ENCODE measurements at places on chromosomes 6 and 20.

- DNase-seq: no peak
These were observed 6.5 kb upstream of the BPIFB1 start for GRCh38 chr20:33276303-33277113.

DNA sequence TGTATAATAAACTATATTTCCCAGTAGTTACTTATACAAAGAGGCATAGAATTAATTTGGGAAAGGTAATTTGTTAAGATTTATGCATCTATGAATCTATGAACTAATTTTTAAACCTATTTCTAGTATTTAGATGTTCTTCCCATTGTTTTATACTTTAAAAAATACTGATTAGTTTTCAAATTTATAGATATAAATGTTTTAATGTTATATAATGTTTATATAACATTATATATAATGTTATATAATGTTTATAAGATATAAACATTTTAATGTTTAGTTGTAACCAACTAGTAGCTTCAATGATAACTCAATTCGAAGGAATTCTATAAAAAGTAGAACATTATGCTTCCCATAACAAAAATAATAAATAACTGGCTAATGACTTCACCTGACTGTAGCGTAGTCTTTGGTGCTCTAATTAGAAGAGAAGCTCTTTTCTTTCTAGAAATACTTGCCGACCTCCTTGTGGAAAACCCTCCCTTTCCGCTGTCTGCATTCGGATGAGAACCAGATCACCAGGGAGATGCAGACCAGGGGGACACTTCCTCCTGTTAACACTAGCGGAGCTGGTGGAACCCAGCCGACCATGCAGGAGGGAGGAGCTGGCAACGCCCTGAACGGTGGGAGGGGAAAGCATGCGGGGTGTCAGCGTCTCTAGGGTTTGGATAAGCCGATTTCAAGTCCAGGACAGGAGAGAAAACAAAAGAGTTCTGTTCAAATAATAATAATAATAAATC, 158.4 kb downstream of the OR2B2 start:
- DNase-seq: peak; percentile 52

DNA sequence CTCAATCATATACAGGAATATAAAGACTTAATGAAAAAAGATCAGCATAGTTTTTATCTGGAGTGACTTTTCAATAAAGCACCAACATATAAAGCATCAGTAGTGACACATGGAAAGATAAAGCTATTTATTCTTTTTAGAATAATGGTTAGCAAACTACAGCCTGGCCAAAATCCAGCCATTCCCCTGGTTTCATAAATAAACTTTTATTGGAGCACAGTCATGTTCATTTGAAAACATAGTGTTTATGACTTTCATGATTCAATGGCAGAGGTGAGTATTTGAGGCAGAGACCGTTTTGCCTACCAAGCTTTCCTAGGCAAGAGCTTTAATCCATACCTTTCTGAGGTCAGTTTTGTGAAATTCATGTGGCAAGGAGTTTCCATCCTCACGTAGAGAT, 153.5 kb downstream of the RPS12 start:
- DNase-seq: no peak

DNA sequence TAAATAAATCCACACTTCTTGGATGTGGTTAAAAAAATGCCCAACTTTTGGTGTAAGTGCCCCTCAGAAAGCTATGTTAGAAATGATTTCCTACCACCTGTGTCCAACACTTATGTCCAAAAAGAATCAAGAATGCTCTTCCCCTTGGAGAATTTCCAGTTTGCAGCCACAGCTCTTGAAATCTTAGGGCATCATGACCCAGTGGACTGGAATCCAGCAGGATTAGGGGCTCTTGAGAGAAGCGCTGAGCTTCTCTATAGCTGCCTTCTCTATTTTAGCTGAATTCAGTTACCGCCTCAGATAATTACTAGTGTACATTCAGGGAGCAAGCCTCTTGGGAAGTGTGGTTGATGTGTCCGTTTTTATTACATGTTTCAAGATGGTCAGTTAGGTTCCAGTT, 2.5 kb downstream of the PHACTR1 start:
- no peak for DNase-seq

DNA sequence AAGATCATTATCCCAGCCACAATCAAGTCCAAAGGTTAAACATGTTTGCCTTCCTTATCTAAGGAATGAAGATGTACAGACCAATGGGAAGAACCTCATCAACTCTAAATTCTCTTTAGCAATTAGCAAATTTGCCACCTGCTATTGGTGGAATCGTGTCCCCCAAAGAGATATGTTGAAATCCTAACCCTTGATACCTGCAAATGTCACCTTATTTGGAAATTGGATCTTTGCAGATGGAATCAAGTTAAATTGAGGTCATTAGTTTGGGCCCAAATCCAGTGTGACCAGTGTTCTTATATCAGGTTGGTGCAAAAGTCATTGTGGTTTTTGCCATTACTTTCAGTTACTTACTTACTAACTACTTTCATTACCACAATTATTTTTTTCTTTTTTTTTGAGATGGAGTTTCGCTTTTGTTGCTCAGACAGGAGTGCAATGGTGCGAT, 31.3 kb downstream of the KLHL31 start:
- no peak for DNase-seq

DNA sequence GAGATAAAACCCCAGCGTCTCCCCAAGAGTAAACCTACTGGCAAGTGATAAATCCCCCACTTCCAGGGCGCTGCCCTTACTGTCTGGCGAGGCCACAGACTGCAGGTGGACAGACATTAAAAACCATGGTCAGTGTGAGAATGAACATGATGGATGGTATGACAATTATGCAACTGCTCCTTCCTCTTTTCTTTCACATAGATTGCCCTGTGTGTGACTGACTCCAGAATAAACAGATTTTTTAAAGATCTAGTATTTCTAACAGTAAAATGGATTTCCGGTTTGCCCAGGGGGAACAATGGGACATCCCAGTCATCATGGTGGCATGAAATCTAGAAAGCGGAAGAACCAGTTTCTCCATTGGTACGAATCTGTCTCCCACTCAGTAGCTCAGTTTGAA, 153.7 kb downstream of the FOXC1 start:
- DNase-seq: no peak

DNA sequence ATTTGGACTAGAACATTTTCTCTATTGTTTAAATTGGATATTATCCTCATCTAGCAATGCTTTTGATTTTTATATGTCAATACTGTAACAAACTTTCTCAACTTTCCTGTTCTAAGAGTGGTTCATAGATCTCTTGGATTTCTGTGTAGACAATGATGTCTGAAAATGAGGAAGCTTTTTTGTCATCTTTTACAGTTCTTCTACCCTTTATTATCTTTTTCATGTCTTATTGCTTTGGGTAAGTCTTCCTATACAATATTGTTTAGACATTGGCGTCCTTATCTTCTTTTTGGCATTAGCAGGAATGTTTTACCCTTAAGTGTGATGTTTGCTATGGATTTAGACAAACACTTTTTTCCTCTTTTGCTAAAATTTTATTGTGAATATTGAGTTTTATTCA, 91.5 kb upstream of the MTHFD1L start:
- no peak for DNase-seq

DNA sequence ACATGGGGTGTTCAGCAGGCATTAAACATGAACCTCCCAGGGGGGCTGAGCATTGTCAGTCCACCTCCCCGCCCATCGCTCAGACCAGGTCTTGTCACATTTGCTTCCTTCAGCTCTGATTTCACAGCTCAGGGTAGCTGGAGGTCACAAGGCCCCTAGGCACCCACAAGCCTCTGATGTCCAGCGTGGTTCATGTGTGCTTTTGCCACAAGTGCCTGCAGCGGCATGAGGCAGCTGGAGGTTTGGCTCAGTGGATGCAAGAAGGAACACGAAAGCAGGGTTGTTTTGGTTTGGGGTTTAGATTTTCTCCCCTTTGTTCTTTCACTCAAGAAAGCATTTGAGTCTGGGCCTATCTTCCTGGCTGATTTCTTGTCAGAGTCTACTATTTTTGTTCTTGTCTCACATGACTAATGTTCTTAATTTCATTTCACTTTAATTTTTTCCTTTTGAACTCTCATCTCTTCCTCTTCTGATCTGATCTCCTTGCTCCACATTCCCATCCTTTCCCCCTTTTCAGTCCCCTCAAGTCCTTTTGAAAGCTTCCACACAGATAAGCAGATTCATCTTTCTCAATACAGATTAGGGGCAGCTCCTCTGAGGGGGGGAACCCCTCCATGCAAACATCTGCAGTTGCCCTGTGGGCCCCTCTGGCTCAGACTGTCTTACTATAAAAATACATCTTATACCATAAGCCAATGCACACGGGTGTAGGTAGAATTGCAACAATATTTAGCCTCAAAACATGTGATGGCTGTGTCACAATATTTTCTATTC, 68.1 kb upstream of the CEP85L start:
- DNase-seq: no peak

DNA sequence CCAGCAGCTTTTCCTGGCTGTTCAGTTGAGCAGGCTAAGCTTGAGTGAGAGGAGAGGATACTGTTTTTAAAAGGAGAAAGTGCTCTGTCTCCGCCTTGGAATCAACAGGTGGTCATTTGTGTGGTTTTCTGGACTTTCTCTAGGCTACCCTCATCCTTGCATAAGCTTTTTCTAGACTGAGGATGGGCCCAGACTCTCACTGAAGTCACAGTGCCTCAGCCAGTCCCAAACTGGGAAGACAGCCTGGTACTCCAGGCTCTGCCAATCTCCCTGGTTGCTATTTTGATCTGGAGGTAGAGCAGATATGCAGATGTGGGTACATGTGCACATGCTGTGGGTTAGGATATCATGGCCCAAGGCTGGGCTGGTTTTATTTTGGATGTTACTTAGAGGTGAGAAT, 7.0 kb downstream of the SCUBE3 start:
- DNase-seq: no peak

DNA sequence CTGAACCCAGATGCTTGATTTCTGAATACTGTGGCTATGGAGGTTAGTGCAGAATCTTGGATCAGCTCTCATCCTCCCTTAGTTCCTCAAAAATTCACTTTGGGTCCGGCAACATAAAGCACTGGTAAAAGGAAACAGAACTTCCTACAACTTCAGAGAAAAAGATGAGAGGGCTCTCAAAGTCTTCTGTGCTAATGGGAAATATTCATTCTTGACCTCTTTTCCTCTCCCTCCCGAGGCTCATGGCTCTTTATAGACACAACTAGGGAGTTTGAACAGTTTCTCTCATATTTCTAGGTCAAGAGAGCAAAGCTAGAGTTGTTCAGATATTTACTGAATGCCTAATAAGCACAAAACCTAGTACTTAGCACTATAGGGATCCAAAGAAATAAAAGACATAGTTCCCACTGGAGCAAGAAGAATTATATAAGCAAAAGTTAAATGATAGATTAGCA, 124.1 kb upstream of the TCF21 start:
- no peak for DNase-seq

Measured in activated CD8-positive, alpha-beta memory T cell treated with anti-CD3 and anti-CD28 coated beads for 48 hours (primary cell).